NCI-H446 treated with DMSO at 0.1 percent for 48 hours (cell line): ENCODE measurements at places on chromosomes 1 and 21.

DNA sequence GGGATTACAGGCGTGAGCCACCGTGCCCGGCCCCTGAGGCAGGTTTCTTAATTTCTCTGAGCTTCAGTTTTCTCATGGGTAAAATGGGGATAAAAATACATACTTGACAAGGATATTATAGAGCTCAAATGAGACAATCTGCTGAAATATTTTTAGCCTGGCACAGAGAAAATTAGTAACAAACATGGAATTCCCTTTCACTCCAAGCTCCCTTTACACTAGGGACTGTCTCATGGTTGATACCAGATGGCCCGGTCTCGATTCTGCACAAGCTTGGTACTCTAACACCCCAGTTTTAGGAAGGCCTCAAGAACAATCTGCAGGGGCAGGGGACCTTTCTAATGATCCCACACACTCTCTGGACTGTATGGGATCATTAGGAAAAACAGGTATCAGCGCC, 671.7 kb downstream of the SMYD3 start:
- DNase-seq = no peak

- DNase-seq = no peak
Measured at GRCh38 chr21:43815107-43815613, 25.8 kb downstream of the RRP1 start.

DNA sequence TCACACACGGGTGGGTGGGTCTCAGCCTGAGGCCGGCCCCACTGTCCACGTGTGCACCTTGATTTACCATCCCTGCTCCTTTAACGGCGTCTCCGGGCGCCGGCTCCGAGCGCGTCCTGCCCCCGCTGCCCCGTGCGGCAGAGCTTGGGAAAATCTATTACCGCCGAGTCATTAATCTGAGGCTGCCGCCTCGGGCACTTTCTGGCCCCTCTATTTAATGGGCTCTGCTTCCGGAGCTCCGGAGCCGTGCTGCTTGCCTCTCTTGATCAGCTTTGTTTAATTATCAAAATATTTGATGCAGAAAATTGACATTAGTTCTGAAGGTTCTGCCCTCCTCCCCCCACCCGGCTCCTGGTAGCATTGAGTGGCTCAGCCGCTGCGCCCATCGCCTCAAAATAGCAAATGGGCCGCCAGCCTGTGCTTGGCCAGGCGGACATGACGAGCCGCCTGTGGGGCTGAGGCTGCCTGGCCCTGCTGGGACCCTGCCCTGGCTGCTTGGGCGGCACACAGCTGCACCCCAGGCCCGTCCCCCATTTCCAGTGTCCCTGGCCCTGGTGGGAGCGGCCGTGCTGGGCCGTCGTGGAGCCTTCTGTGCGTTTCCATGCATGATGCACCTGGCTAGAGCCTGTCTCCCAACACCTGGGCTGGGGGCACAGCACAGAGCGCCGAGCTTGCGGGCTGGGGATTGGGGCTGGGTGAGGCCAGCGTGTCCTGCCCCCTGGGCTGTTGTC, 81.6 kb upstream of the TTC34 start:
- no peak for DNase-seq

DNA sequence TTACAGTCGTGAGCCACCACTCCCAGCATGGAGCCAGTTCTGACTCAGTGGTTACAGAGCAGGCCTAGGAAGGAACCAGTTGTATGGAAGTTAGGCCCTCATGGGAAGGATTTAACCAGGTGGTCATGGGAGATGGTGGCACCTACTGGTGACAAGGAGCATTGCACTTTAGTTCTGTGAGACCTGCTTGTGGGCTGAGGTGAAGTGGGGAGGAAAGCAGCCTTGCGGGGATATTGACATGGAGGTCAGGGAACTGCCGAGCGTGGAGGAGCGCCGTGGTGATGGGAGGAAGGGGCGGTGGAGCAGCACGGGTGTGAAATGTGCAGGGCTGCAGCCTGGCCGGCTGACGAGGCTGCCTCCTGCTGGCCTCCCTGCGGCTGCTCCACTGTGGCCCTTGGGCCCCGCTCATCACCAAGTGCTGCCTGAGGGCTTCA, 100.4 kb downstream of the GALNT2 start:
- no peak for DNase-seq

DNA sequence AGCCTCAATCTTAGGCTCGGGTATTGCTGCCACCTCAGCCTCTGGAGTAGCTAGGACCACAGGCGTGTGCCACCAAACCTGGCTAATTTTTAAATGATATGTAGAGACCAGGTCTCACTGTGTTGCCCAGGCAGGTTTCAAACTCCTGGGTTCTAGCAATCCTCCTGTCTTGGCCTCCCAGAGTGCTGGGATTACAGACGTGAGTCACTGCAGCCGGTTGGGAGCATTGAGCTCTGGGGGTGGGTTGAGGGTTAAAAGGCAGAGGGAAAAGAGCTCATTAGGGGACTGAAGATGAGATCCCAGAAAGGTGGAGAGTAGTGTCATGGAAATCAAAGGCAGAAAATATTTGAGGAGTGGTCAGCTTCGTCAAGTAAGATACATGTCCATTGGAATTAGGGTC, 7.1 kb downstream of the RAD54L start:
- no peak for DNase-seq

DNA sequence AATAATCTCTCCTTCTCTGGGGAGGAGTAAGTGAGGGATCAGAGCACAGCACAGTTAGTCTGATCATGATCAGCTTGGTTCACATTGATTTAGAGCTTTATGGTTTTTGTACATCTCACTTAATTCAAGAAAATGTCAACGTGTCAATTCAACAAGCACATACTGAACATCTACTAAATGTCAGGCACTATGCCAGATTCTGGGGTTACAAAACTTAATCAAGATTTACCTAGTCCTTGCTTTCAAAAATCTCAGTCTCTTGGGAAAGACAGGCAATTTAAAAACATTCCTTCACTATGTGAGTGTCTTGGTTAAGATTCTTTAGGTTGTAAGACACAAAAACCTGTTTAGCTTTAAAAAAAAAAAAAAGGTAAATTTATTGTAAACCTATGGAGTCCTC, 181.4 kb downstream of the AK5 start:
- DNase-seq = no peak

- no peak for DNase-seq
Measured at GRCh38 chr1:17434601-17435000, 4.9 kb downstream of the RCC2 start.

- DNase-seq = peak; percentile 96
Measured at GRCh38 chr1:14945132-14946010, 208.2 kb upstream of the TMEM51 start.

GRCh38 chr1:23528250-23528978, 2.6 kb downstream of the E2F2 start:
- peak; percentile 81 for DNase-seq

DNA sequence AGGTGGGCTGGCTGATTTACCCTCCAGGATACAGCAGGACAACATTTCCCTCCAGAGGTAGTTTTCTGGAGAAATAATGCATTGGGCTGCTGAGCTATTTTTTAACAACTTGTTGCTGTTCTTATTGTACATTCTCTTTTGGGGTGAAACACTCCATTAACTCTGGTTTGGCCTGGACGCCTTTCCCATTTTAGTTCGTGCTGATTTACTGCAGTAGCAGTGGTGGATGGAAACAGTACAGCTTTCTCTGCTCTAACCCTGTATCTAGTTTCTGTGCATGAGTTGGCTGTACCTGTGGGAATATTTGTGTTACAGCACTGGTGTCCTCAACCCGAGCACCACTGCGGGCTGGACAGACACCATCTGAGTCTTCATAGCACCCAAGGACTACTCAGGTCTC, 325.3 kb downstream of the ASTN1 start:
- no peak for DNase-seq

DNA sequence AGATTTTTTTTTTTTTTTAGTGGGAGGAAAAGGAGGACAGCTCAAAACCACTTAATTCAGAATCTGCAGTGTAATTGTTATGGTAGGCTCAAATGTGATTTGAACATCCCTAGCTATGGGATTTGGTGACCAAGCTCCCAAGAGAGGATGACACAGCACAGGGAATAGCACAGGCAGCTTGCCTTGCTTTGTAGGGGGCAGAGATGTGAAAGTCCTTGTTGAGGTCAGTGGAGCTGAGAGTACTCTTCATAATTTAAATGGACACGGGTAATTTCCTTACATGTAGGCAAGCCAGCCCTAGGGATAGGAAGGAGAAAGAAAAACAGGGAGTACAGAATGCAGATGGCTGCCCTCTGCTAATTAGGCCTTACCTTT, 3.2 kb upstream of the UCK2 start:
- no peak for DNase-seq

GRCh38 chr1:57248830-57249229, 175.0 kb downstream of the DAB1 start:
- DNase-seq = no peak

DNA sequence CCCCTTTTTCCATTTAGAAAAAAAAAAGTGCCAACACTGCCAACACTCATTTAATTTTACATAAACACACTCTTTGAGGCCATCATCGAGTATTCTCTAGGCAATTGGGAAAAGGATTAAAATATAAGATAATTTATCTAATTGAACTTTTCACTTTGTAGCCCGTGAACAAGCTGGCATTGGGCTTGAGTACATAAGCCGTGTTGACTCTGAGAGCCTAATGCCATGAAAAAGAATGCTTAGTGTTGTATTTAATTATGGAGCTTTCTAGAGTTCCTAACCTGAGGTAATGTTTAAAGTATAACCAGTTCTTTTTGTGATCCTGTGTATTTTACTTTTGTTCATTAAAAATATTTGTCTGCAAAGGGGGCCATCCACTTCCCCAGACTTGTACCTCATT, 193.8 kb downstream of the LYPLAL1 start:
- no peak for DNase-seq

DNA sequence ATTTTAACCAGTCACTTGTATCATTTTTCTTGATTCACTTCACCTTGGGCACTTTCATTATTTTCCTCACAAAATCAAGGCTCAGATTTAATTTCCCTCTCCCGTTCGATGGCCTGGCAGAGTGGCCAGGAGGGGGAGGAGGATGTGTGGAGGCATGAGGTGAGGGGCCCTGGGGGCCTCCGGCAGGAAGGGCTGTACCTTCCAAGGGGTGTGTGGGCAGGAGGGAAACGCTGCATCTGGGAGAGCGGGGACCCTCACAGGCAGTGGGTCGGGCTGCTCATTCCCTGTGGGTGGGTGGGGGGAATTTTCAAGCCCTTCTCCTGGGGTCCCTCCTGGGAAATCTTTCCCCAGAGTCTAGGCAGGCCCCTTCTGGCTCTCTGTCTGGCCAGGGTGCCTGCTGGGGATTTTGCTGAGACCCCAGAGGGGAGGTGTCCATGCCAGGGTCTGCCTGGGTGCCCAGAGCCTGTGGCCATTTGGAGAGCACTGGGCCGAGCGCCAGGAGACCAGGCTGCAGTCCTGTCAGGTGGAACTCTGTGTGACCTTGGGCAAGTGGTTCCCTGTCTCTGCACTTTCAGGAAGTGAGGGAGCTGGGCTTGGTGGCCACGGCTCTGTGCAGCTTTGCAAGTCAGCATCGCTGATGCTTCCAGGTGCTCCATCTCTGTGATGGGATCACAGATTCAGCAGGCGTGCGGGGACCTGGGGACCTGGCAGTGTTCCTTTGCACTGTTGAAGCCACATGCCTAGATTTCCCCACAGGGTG, 81.9 kb upstream of the C1orf174 start:
- no peak for DNase-seq

DNA sequence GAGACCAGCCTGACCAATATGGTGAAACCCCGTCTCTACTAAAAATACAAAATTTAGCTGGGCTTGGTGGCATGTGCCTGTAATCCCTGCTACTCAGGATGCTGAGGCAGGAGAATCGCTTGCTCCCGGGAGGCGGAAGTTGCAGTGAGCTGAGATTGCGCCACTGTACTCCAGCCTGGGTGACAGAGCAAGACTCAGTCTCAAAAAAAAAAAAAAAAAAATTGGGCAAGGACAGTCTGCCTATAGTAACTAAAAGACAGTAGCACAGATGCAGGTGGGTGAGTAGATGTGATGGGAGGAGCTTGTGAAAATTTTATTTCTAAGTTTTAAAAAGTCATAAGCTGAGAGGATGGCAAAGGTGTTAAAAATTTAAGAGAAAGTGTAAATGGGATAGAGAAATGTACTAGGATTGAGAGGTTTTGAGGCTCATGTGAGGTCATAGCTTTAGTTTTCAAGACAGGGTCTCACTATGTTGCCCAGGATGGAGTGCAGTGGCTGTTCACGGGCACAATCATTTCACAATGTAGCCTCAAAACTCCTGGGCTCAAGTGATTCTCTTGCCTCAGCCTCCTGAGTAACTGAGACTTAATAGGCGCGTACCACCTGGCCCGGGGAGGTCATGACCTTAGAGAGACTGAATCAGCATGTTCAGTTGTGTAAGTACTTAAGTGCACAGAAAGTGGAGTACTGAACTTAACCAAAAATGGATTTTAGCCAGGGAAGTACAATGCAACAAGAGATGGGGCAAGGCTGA, 33.7 kb downstream of the PTP4A2 start:
- DNase-seq = no peak

DNA sequence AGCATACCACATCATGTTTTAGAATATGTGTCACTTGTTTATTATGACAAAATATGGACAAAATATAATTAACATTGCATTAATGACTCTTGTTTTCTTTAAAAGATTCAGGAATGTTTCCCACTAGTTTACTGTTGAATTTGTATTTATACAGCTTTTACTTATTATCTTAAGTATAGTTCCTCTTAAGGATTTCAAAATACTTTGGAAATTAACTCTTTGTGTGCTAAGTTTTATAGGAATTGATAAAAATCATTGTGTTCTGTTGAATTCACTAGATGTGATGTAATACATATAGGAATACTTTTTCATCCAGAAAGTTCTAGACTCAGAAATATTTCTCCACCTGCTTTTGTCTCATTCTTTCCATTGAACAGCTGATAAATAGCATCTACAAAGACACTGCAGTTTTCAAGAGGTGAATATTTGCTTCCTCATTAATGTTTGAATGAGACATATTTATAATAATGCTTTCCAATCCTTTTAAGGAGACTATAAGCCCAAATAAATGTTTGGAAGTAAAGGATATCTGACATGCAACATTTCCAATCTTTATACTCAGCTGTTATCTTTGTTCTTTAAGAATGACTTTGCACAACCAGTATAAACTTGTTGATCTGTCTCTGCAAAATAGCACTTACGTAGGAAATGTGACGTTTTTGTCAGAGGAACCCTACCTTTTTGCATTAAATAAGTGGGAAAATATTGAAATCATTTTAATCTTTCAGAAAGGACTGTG, 38.4 kb upstream of the SAMSN1 start:
- no peak for DNase-seq

DNA sequence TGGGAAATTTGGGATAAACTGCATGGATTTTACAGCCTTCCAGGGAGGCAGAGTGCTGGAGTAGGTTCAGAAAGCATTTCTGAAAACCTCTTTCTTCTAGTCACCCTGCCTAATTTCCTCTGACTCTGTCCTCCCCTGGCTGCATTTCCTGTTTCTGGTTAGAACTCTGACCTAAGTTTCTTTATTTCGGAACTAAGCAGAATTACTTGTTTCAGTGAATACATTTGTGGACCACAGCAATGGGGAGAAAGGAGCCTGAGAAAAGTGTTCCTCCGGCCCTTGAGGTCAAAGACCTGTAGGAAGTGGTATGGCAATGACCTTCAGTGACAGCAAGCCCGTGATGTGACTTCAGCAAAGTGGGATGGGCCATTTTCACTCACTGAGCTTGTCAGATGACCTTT, 173.4 kb upstream of the RUNX1 start:
- DNase-seq = no peak

GRCh38 chr1:197696372-197696771, 78.9 kb downstream of the DENND1B start:
- no peak for DNase-seq
